Dermis blood vessel endothelial cell (primary cell): ENCODE measurements at places on chromosomes 6 and 20. TPM values are rescaled to one million over a fixed set of nuclear protein-coding genes. Genes with fewer than 3 reads are reported as not detected.

Gene OXT
- not detected in 2 replicates for total RNA-seq

Gene BPIFB4
- total RNA-seq: not detected in 2 replicates

Gene KCNQ2
- total RNA-seq: not detected in 2 replicates

Gene IL17F
- total RNA-seq: not detected in 2 replicates

Gene GINS1
- 10.4 and 20.8 TPM in 2 replicates for total RNA-seq

Gene MEI4
- total RNA-seq: under 0.01 TPM in 1 of 2 replicates, not detected in the other

Gene SLC4A11
- total RNA-seq: 7.5 and 14.9 TPM in 2 replicates

Gene RSPH4A
- total RNA-seq: 0.47 and 0.68 TPM in 2 replicates

Gene CYP39A1
- 0.74 and 3.4 TPM in 2 replicates for total RNA-seq

Gene PLCB1
- total RNA-seq: 18.0 and 19.6 TPM in 2 replicates

Gene NNAT
- 0.23 and 0.34 TPM in 2 replicates for total RNA-seq

Gene CDH26
- total RNA-seq: 0.47 and 1.5 TPM in 2 replicates

Gene TNFRSF21
- 56.0 and 71.9 TPM in 2 replicates for total RNA-seq

Gene E2F1
- total RNA-seq: 11.2 and 16.1 TPM in 2 replicates

Gene PPIL6
- 0.34 and 0.65 TPM in 2 replicates for total RNA-seq

Gene SEL1L2
- not detected in 2 replicates for total RNA-seq

Gene DNAH8
- under 0.01 and 0.05 TPM in 2 replicates for total RNA-seq

Gene SUN5
- total RNA-seq: not detected in 2 replicates

Gene BMP6
- total RNA-seq: 234 TPM in 2 replicates

Gene SPATA25
- total RNA-seq: 1.0 and 1.2 TPM in 2 replicates

Gene ZNF334
- total RNA-seq: 0.34 and 2.8 TPM in 2 replicates

Gene APOM
- 0.34 and 0.37 TPM in 2 replicates for total RNA-seq

Gene SAMD3
- not detected in 2 replicates for total RNA-seq

Gene ID4
- 0.09 and 0.85 TPM in 2 replicates for total RNA-seq

Gene STMND1
- not detected in 2 replicates for total RNA-seq

Gene SSTR4
- not detected in 2 replicates for total RNA-seq

Gene CTNNBL1
- 32.8 and 35.8 TPM in 2 replicates for total RNA-seq

Gene ABHD16B
- total RNA-seq: not detected in 2 replicates

Gene BIRC7
- not detected in 2 replicates for total RNA-seq

Gene MKKS
- total RNA-seq: 6.5 and 11.4 TPM in 2 replicates

Gene ENPP3
- 0.19 and 0.85 TPM in 2 replicates for total RNA-seq

Gene GJA10
- total RNA-seq: not detected in 2 replicates

Gene ACTR5
- 9.7 and 14.1 TPM in 2 replicates for total RNA-seq

Gene MUCL3
- not detected in 2 replicates for total RNA-seq

Gene ARMH2
- not detected in 2 replicates for total RNA-seq

Gene FBXO30
- 14.8 and 18.5 TPM in 2 replicates for total RNA-seq

Gene TSBP1
- not detected in 2 replicates for total RNA-seq

Gene LGSN
- total RNA-seq: not detected in 2 replicates

Gene OR2B2
- not detected in 2 replicates for total RNA-seq

Gene ADAM33
- total RNA-seq: 0.09 and 0.17 TPM in 2 replicates

Gene CTCFL
- not detected in 2 replicates for total RNA-seq

Gene TSHZ2
- 1.5 and 1.9 TPM in 2 replicates for total RNA-seq
